ENCODE measurements at places on chromosomes 5 and 9. TPM values are rescaled to one million over a fixed set of nuclear protein-coding genes. Genes with fewer than 3 reads are reported as not detected.

DNA sequence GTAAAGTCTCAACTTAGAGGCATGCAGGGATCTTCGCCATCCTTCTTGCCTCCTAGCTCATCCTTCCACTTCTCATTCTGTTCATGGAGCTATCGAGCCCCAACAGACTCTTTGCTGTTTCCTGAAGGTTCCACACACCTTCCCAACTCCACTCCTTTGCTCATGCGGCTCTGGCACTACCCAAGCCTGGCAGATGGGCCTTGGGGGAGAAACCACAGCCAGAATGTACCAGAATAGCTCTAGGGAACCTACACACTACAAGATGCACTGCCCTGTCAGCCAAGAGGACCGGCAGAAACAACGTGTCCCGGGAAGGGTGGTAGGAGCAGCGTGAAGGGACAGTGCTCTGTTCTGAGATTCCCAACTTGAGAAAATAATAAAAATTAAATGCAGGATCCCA, 178.9 kb downstream of the GABBR2 start:
- DNase-seq, result no peak

GRCh38 chr9:78407636-78408312, 110.8 kb downstream of the PSAT1 start:
- DNase-seq, result no peak

Gene RASGRF2
- 0.58 TPM for total RNA-seq

Gene PCDHAC2
- total RNA-seq, result 0.86 TPM

DNA sequence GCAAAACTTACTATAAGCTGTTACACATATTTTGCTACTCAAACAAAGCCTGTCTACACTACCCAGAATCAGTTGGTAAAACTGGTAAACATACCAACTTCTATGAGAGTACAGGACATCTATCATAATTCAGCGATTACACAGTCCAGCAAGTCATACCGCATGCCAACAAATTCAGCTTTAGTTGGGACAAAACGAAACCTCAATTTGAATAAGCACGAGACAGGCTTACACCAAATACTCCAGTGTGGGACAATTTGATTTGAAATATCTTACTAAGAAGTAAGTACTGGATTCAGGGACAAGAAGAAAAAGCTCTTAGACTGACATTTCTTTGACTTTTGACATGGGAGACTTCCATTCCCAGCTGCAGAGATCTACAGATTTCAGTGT, 2.0 kb downstream of the NRG2 start:
- DNase-seq, result no peak
